ENCODE measurements at places on chromosomes 5 and 9.

GRCh38 chr5:171242521-171242920 lies 66.5 kb upstream of the TLX3 start:
- no peak for DNase-seq

DNA sequence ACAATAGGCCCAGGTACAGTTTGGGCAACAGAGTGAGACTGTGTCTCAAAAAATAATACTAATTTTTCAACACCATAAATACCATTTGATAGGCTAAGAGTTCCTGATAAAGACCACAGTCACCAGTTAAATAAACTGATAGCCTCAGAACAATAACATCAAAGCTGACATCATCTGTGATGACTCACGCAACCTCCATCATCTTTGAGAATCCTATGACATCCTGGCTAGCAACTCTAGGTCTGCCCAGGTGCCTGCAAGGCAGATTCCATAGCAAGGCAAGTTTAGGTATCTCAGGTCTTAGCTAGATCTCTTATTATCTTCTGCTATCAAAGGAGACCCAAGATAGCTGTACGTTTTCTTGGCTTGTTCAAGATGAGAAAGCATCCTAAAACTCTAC lies 30.5 kb upstream of the UBAP2 start:
- peak; percentile 97 for DNase-seq

- no peak for DNase-seq
These were observed 4.7 kb downstream of the NOTCH1 start for GRCh38 chr9:136541179-136541578.

DNA sequence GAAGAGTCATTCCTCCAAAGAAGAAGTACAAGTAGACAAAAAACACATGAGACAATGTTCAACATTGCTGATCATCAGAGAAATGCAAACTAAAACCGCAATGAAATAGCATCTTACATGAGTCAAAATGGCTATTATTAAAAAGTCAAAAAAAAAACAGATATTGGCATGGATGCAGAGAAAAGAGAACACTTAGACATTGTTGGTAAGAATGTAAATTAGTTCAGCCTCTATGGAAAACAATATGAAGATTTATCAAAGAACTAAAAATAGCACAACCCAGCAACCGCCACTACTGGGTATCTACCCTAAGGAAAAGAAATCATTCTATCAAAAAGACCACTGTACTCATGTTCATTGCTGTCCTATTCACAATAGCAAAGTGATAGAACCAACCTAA lies 157.5 kb downstream of the CHSY3 start:
- DNase-seq = no peak

DNA sequence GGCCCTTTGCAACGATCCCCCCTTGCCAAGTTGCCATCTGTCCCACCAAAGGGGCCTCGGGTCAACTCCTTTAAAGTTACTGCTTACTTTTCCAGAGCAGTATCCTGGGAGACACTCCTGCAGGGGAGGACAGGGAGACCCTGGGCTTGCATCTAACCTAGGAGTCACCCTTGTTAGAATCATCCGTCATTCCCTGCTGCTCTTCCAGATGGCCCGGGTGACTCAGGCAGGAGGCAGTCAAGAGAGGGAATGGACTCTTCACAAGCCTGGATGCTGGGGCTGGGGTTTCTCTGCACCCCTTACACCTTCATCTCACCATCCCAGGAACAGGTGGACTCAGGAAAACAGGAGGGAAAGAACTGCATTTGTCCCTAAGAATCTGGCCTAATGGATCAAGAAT lies 175.6 kb downstream of the GABBR2 start:
- no peak for DNase-seq

- no peak for DNase-seq
These were observed 93.6 kb downstream of the ROR2 start for GRCh38 chr9:91856419-91856818.

GRCh38 chr5:126745259-126745992 lies 31.5 kb upstream of the LMNB1 start:
- peak; percentile 93 for DNase-seq

DNA sequence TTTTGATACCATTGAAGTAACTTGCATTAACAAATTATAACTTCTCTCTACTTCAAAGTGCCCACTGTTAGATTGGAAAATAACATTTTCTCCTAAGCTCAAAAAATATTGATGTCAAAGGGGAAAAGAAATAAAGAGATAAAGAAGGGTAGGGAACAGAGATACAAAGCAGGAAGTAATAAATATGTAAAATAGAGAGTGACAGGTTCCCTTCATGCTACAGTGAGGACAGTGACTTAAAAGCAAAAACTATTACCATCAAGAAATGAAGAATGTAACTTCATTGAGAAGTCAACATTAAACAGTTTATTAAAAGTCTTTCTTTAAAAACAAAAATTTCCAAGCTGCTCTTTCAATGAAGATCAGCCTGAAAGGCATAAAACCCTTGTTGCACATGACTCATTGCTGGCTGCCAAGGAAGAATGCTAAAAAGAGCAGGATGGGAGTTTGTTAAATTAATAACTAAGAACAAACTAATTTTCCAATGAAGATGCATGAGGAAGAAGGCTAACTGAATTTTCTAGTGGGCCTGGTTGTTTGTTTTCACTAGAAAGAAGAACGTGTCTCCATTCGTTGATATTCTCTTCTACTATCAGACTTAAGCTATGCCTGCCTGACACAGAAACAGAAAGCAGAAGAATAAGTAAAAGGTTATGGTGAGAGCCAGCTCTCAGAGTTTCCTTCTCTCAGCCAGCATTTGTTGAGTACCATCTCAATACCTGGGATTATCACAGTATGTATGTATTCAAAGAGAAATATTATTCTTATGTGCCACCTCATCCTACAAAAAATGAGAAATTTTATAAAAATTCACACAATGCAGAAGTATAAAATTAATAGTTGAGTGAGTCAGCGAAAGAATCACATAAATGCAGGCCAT lies 197.8 kb upstream of the NREP start:
- peak; percentile 61 for DNase-seq

GRCh38 chr5:78527054-78527859 lies 121.3 kb downstream of the LHFPL2 start:
- peak; percentile 83 for DNase-seq

GRCh38 chr9:81207651-81208050 lies 481.7 kb downstream of the TLE1 start:
- DNase-seq = peak; percentile 16

- no peak for DNase-seq
These were observed 123.7 kb downstream of the ATG10 start for GRCh38 chr5:82095536-82095935.

GRCh38 chr5:80990971-80991370 lies 30.8 kb downstream of the RASGRF2 start:
- DNase-seq = peak; percentile 83

Data from trophoblast cell (in vitro differentiated cells and primary cell).